T-helper 2 cell treated with Interferon-gamma antibody and Interleukin-4, amounts not matched to agents 100 ng/mL and 5 ng/mL, for 36 hours (primary cell): ENCODE measurements at places on chromosomes 16 and 17. TPM values are rescaled to one million over a fixed set of nuclear protein-coding genes. Genes with fewer than 3 reads are reported as not detected.

APPBP2 gene
- 28.5 and 30.2 TPM in 2 replicates for total RNA-seq

SLC5A11 gene
- 0.41 TPM in 1 of 2 replicates, not detected in the other for total RNA-seq

PPY gene
- total RNA-seq, result not detected in 2 replicates

RDM1 gene
- 7.2 and 7.5 TPM in 2 replicates for total RNA-seq

SLC13A2 gene
- total RNA-seq, result not detected in 2 replicates

TEKT1 gene
- not detected in 2 replicates for total RNA-seq

EVI2B gene
- total RNA-seq, result 63.9 and 65.2 TPM in 2 replicates

TXNDC11 gene
- 50.8 and 51.1 TPM in 2 replicates for total RNA-seq
